ENCODE measurements at places on chromosomes 11 and 22.

DNA sequence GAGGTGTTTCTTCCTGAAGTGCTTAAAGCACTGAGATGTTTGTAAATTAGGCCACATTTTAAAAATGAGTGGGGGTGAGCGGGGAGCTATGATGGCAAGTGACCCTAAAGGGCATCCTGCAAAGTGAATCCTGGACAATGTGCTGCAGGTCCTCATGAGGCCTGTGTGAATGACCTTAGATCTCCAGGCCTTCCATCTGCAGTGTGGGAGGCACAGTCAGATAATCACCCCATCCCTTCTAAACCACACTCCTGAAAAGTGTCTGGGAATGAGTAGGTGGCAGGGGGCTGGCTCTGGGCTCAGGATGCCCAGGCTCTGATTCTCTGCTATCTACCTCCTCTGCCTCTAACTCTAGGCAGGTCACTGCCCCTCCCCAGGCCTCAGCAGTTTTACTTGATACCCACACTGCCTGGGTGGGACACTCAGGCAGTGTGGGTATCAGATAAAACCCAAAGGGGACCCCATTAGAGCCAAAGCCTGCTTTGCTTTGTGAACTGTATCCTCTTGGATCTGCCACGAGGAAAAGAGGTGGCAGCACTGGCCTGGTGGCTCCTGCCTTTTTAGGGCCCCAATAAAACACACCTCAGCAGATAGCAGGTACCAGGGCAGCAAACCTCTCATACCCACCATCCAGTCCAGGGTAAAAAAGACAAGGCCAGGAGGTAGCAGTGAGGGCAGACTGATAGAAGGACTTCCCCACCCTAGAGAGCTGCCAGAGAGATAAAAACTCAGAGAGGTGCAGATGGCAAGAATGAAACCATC is 10.5 kb downstream of the STARD10 start:
- no peak for DNase-seq

GRCh38 chr11:3853899-3854659 is 1.4 kb upstream of the STIM1 start:
- peak; percentile 80 for DNase-seq

- no peak for DNase-seq
Observed at GRCh38 chr11:18173225-18173866, 709 bp downstream of the MRGPRX4 start.

GRCh38 chr11:19679952-19680828 is 32.4 kb upstream of the NAV2 start:
- DNase-seq = no peak

- DNase-seq = no peak
Observed at GRCh38 chr11:17256512-17256911, 20.0 kb upstream of the NUCB2 start.

- DNase-seq = no peak
Observed at GRCh38 chr11:85170184-85170583, 457.0 kb downstream of the DLG2 start.

- no peak for DNase-seq
Observed at GRCh38 chr11:3231851-3232744, at the start of gene MRGPRE. TSS of gene MRGPRE (minus strand) at chr11:3232417. CDS start at chr11:3228799, 3,618 bp downstream.

GRCh38 chr22:46547883-46548244 is 10.4 kb upstream of the CELSR1 start:
- DNase-seq = no peak

GRCh38 chr11:31814176-31814868 is 3.2 kb upstream of the PAX6 start:
- DNase-seq = no peak

DNA sequence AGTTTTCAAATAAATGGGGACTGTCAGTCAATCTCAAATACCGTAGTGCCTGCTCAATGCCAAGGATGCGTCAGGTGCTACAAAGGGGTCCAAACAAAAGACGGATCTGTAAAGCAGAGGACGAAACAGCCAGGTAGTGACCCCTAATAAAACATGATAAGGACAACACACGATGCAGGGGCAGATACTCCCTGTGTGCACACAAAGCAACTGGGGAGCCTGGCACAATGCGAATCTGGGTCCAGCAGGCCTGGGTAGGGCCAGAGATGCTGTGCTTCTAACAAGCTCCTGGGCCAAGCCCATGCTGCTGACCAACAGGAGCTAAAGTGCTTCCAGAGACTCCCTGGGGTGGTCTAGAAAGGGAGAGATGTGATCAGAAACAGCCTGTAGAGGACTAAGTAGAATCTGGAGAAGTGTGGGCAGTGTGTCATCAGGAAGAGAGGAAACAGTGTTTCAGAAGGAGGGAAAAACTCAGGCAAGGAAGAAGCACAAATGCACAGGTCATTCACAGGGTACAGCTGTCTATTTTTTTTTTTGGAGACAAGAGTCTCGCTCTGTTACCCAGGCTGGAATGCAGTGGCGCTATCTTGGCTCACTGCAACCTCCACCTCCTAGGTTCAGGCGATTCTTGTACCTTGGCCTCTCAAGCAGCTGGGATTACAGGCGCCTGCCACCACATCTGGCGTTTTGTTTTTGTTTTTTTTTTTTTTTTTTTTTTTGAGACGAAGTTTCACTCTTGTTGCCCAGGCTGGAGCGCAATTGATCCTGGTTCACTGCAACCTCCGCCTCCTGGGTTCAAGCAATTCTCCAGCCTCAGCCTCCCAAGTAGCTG is 74.5 kb downstream of the MICAL3 start:
- DNase-seq = no peak

DNA sequence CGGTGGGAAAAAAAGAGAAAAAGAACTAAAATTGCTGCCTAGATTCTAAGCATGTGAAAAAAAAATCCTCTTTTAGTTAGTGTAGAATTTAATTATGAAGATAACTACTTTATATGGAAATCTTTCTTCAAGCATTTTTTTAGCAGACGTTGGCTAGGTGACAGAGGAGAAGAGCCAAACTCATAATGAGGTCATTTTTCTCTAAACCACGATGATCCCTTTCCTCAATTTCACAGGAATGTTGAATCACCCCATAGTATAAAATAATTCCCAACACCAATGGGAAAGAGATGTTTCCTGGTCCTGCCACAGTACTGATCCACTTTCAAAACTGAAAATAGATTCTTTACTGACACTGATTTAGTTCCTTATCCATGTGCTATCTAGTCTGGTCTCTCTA is 319.8 kb downstream of the DLG2 start:
- no peak for DNase-seq
